ENCODE measurements at places on chromosomes 4 and X.

DNA sequence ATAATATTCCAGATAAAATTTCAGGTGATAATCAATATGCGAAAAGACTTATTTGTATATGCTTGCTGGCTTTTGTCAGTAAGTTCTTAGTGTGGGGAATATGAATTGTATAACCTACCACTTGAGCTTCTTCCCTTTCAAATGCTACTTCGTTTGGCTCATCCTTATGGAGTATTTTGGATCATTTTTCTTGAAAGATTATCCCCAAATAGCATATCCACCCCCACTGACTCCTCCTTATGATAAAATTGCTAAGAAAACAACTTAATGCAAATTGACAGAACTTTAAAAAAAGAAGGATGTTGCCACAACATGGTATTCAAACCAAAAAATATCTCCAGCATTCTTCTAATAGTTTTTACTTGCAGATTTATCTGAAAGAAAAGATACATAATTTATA lies 393.3 kb downstream of the PPP3CA start:
- no peak for DNase-seq

DNA sequence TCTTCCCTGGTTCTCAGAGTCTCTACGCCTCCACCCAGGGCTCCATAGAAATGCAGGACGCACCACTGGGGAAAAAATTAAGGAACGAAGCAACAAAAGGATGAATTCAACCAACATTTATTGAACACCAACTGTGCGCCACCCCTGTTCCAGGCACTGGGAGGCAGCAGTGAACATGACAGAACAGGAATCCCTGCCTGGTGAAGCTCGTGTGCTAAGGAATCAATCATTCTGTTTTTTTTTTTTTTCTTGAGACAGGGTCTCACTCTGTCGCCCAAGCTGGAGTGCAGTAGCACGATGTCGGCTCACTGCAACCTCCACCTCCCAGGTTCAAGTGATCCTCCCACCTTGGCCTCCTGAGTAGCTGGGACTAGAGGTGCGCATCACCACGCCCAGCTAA lies 1.9 kb upstream of the FTSJ1 start:
- DNase-seq: no peak

GRCh38 chrX:10110316-10110935 lies 46.3 kb upstream of the CLCN4 start:
- no peak for DNase-seq

DNA sequence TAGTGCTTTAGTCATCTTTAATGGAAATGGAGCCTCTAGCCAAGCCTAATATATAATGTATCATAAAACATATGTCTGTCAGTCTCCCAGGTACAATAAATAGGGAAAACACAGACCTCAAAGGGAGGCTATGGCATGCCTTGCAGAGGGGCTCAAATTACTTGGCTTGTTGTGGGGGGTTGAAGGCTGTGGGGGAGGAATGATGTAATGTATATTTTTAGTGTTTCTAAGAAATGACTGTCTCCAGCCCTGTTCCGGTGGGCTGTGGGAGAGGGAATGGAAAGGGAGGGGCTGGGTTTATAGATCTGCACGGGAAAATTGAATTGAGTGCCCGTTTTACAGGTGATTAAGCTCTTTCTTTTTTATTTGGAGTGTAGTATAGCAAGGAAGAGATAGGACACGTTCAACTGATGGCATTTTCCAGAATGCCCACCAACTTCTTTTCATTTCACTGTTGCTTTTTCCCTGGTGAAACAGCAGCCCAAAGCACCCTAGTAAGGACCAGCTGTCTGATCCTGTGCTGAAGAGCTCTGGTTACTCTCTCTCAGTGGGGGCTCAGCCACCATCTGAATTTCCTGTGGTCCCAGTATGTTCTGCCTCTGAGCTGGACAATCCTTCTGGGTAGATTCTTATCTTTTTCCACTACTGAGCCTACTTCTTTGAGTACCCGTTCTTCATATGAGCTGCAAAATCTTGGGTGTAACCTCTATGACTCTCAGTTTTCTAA lies 220.7 kb upstream of the CASK start:
- no peak for DNase-seq

GRCh38 chrX:152817078-152817764 lies 13.3 kb downstream of the CETN2 start:
- no peak for DNase-seq

DNA sequence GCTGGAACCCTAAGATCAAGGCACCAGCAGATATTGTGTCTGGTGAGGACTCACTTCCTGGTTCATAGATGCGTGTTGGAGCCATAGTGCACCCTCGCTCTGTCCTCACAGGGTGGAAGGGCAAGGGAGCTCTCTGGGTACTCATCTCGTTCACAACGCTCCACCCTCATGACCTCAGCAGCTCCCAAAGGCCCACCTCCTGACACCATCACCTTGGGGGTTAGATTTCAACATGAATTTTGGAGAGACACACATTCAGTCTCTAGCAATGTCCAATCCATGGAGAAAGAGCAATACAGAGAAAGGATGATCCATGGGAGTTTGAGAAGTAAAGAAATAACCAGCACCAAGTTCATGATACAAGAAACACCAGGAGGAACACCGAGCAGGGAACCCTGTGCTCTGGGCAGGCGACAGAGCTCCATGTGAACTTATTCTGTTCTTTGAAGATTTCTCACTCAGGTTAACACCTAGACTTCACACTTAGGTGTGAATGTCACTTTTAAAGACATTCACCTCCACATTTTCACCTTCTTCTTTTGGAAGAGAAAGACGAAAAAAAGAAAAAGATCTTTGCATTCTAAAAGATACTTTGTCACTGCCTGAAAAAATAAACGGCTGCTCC lies 171.8 kb upstream of the FAM9B start:
- DNase-seq: no peak

DNA sequence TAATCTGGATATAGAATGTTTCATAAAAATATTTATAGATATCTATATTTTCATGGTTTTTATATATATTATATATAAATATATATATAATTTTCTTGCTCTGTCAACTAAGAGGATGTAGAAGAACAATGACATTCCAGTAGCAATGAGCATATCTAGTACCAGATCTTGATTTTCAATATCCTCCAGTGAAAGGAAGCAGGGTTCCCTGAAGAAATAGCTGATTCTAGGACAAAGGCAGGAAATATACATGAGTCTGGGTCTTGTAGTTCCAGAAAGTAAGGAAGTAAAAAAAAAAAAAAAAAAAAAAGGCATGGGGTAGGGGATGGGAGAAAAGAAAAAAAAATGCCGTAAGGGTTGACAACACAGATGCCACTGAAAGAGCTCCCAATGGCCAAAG lies 241.4 kb downstream of the RASL11B start:
- no peak for DNase-seq

DNA sequence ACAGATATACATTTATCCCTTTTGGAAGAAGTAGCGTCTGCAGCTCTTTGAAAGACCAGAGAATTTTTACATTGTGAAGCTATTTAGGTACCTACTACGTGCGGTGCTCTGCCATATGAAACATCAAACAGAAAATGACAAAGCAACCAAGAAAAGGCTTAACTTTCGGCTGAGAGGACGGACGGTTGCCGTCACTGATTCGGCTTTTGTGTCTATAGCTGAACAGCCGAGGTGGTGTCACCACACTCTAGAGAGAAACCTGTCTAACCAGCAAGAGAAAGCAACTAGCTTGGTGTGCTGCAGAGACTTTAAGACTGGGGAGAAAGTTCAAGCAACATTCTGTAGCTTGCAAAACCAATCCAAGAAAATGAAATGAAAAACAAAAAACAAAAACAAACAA lies 145.5 kb downstream of the SHOX start:
- no peak for DNase-seq

- DNase-seq: no peak
These were observed 59.5 kb upstream of the FGF13 start for GRCh38 chrX:138771047-138771446.

DNA sequence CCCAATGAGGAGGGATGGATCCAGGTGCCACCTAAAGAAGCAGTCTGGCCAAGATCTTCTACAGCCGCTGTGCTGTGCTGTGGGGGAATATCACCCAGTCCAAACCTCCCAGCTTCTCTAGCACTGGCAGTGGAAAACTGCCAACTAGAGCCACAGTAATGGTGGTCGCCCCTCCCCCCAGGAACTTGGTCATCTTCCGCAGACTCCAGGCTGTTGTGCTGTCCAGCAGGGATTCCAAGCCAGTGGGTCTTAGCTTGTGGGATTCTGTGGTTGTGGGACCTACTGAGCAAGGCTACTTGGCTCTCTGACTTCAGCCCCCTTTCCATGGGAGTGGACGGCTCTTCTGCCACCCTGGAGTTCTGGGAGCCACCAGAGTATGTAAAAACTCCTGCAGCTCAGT lies 18.2 kb downstream of the GPRASP1 start:
- DNase-seq: no peak

DNA sequence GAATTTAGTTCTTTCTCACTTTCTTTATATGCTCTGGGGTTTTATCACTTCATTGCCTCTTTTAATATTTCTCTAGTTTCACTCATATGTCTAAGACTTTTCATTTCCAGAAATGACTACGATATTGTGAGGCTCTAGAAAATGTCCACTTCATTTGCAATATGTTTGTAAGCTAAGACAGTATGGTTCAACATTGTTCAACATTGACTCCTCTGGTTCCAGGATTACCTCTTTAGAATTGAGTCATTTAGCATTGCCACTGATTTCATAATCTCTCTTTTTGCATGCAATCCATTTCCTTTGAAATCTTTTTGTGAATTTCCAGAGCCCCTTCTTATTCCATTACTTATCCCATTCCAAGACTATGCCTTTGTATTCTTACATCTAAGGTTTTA lies 32.3 kb downstream of the BBS12 start:
- no peak for DNase-seq

GRCh38 chr4:72209600-72209999 lies 177.8 kb downstream of the NPFFR2 start:
- no peak for DNase-seq

GRCh38 chr4:73870768-73871167 lies 1.6 kb downstream of the CXCL1 start:
- no peak for DNase-seq

- DNase-seq: no peak
These were observed 954.9 kb upstream of the FTHL17 start for GRCh38 chrX:32026772-32027171.

GRCh38 chrX:35711281-35711680 lies 86.9 kb upstream of the MAGEB16 start:
- DNase-seq: no peak

DNA sequence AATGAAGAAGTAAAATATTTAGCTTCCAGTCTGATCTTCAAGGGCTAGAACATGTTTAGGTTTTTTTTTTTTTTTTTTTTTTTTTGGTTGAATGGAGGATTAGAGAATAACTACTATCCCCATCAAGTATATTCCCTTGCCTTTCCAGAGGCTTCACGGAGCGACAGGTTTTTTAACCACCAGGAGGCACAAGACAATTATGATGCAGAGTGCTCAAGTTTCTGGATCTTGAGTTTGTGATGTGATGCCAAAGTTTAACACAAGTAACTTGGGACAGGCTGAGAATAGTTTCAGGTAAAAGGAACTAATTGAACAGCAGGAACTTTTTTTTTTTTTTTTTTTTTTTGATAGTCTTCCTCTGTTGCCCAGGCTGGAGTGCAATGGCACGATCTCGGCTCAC lies 30.3 kb downstream of the CCNI start:
- DNase-seq: no peak

DNA sequence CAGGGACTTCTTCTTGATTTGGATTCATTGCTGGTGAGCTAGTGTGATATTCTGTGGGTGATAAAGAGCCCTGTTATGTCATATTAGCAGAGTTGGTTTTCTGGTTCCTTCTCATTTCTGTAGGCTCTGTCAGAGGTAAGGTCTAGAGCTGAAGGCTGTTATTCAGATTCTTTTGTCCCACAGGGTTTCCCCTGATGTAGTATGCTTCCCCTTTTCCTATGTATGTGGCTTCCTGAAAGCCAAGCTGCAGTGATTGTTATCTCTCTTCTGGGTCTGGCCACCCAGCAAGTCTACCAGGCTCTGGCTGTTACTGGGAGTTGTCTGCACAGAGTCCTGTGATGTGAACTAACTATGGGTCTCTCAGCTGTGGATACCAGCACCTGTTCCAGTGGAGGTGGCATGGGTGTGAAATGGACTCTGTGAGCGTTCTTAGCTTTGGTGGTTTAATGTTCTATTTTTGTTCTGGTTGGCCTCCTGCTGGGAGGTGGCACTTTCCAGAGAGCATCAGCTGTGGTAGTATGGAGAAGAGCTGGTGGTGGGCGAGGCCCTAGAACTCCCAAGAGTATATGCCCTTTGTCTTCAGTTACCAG lies 373.7 kb downstream of the AR start:
- DNase-seq: no peak

GRCh38 chr4:48141048-48141447 lies 7.0 kb upstream of the TXK start:
- DNase-seq: no peak

GRCh38 chr4:100049872-100050271 lies 99.8 kb upstream of the H2AZ1 start:
- DNase-seq: no peak

- DNase-seq: no peak
These were observed 509.6 kb upstream of the DIPK2B start for GRCh38 chrX:45710081-45710801.

Data from cerebellar nuclear complex (tissue), 1 donor.